ENCODE measurements at places on chromosomes 4 and X.

- DNase-seq: no peak
Measured at GRCh38 chr4:24973404-24973746, 57.4 kb downstream of the LGI2 start.

GRCh38 chrX:3788494-3789233 lies 75.2 kb upstream of the PRKX start:
- no peak for DNase-seq

GRCh38 chr4:98861100-98861884 lies 67.6 kb downstream of the EIF4E start:
- no peak for DNase-seq

DNA sequence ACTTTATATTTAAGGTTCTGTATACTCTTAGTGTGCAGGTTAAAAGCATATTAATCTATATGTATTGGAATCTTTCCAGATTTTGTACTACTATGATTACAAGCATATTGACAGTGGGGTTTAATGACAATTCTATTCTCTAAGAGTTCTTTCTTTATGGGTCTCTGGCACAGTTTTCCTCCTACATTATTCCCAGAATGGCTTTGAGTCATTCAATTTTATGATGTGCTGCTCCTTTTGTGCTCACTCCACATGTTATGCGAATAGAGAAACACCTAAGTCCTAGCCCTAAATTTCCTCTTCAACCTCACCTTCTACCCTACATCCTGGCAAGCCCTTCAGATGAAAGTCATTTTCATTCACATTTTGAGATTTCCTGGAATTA lies 209.9 kb upstream of the DIAPH2 start:
- DNase-seq: no peak

GRCh38 chr4:107876099-107876498 lies 51.4 kb downstream of the SGMS2 start:
- DNase-seq: no peak

DNA sequence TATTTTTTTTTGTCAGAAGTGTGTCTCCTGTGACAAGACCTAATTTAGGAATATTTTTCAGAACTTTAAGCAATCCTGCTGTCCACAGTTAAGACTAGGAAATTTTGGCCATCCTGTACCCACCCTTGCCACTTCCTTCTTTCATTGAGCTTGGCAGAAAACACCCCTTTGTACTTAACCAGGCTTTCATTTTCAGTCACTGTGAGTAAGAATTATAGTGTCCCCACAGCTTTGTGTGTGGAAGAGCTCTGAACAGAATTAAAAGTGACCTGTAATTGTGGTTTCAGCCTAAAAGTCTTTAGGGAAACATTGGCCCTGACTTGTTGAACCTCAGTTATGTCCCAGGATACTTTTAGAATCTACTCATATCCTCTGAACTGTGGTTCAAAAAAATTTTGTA lies 153.7 kb upstream of the BMP3 start:
- no peak for DNase-seq

DNA sequence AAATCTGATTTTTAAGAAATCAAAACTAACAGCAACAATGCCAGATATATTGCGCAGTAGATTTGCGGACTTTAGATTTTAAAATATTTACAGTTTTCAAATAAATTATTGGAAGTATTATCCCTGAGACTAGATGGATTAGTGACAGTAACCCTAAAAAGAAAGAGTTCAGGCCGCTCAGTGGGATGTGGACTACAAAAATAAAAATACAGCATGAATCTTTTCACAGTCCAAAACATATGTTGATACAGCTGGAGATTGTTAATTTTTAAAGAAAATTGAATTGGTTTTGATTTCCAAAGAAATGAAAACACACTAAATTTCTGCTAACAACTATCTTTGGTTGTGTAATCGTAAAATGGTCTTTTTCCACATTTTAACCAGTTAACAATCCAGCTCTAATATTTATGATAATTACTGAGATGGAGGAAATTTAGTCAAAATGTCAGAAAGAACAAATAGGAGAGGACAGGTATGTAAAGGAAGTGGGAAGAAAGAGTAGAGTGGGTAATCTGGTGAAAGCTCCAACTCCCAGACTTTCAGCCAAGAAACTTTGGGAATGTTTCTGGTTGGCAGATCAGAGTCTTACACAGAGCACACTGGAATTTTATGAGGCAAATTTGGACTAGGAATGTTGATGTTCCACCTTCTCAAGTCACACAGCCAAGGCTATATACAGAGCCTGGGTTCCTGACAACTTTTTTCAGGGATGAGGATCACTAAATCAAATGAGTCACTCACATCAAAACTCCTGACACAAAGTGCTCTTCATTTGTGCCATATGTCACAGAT lies 15.1 kb downstream of the C4orf36 start:
- DNase-seq: no peak

GRCh38 chr4:70008771-70009170 lies 13.0 kb downstream of the STATH start:
- DNase-seq: no peak

DNA sequence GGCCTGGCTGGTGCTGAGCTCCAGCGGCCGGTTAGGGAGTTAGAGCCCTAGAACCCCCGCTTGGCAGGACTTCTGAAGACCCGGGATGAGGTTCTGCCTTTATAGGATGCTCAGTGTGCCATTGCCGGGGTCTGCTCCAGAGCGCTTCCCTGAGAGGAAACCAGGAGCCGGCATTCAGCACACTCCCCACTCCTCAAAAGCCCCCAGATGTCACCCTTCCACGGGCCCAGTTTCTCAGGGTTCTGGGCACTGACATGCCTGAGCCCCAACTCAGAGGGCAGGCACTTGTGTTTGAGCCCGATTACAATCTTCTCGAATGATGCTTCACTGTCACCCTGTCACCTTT lies 6.5 kb downstream of the NKX3-2 start:
- no peak for DNase-seq

- no peak for DNase-seq
Measured at GRCh38 chrX:17520016-17520615, 145.1 kb downstream of the NHS start.

DNA sequence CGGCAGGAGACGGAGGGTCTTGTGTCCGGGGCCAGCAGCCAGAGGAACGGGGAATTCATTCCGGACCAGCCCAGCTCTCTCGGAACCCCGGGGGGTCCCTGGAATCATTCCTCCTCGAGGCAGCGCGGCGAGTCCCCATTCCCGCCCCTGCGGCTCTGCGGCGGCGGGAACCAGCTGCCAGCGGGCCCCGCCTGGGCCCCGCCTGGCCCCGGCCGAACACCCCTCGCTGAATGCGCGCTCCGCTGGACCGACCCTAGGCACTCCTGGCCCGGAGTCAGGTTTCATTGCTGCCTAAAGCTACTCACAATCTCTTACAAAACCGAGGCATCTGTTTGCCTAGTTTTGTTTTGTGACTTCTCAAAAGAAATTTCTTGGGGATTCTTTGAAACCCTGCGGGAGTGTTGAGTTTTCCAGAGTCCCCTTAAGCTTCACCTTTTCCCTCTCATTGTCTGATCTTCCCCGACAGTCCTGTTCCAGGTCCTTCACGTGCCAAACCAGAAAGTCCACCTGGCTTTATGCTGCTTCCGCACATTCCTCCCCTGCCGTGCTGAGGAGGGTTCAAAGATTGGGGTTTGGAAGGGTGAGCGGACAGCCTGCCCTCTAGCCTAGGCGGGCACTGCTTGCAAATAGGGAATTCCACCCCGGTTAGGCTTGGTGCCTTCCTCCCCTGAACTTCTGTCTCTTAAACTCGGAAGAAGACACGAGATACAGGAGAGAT lies 789 bp downstream of the ARHGAP10 start:
- peak; percentile 36 for DNase-seq

DNA sequence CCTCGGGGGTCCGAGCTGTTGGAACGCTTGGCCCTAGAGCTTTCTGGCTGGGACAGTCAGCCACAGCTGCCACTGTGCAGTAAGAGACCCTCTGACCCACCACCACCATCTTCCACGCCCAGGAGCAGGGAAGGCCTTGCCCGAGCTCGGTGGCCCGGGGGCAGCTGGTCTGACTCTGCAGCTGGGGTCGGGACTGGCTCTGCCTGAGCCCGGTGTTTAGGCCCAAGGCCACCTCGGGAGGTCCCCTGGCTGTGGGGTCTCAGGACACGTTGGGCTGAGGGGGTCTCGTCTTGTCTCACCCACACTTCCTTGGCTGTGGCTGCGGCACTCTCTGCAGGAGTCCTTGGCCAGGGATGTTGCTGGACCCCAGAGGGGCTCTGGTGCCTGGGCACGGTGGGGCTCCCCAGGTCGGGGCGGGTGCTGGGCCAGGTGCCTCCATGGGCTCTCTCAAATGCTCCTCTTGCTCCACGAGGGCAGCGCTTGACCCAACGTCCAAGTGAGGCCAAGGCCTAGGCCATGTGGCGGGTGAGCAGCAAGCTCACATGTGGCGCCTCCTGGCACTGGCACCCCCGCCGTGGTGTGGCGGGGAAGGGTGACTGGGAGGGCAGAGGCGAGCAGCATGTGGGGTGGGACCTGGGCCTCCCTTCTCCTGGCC lies 22.9 kb downstream of the DOK7 start:
- DNase-seq: no peak

DNA sequence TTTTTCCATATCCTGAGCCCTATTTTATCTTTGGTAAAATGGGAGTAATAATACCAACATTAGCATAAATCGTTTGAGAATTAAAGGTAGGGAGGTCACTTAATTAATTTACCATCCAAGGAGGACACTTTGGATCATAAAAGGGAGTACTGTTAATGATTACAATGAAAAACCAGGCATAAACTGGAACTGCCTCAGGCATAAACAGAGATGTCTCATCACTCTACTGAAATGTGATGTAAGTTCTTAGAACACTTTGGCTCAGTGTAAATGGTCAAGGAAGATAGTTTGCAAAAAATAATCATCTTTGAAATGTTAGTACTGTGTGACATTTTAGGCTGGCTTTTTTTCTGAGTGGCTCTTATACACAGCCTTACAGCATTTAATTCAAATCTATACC lies 268.7 kb downstream of the SLC39A8 start:
- no peak for DNase-seq

- peak; percentile 60 for DNase-seq
Measured at GRCh38 chrX:154372612-154373022, 1.8 kb downstream of the FLNA start.

DNA sequence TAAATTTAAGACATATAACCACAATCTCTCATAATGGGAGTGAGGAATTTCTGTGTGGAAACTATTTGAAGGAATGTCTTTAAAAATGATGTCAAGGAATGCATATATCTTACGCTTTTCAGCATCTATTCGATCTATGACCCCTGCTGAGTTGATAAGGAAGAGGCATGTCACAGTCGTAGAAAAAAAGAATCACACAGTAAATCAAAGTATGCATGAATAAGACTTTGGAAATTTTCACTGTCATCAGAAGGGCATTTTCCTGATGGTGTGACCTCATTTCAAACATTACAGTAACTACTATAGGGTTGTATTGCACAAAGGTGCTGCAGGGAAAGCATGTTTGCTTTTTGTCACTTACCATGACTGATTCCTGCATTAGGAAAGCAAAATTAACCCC lies 41.5 kb downstream of the REELD1 start:
- no peak for DNase-seq

- DNase-seq: no peak
Measured at GRCh38 chr4:165994701-165995100, 121.7 kb downstream of the TLL1 start.

DNA sequence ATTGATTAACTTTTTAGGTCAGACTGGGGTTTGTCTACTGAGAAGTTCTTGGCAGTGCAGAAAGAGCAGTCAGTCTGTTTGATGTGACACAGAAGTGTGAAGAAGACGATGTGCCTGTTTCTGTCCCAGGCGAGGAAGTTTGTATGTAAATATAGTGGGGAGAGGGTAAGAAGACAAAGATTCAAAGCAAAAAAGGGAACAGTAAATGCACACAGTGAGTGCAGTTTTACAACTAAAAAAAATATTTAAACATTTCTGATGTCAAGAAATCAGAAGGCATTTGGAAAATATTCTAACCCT lies 264.9 kb downstream of the RAPGEF2 start:
- no peak for DNase-seq

DNA sequence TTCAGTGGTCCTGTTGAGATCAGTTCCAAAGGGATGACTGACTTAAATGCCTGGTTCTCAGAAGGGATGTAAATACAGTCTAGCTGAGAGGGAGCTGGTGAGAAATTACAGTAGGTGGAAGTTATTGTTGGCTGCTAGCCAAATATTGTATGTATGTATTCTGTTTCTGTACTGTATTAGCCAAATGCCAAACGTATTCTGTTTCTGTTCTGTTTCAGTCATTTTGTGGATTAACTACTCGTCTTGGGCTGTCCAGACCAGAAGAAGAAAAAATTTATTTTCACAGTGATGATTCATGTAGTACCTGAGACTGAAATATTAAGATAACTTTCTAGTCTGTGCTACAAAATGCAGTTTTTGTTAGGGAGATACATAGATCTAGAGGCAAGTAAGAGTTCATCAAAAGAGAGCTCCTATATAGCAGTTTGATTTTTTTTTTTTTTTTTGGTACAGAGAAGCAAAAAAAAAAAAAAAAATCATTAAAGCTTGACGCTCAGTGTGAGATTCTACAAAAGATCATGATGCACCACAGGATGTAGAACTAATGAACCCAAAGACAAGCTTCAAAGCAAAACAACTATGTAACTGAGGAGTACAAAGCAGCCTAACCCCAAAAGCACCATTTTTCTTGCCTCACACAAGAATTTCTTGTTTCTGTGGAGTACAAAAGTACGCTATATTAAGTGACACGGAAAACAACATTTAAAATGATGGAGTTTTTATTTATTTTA lies 54.8 kb downstream of the CASP6 start:
- no peak for DNase-seq

GRCh38 chrX:137041329-137041728 lies 7.5 kb upstream of the GPR101 start:
- DNase-seq: no peak

- DNase-seq: no peak
Measured at GRCh38 chrX:134525086-134525792, 65.3 kb downstream of the HPRT1 start.

DNA sequence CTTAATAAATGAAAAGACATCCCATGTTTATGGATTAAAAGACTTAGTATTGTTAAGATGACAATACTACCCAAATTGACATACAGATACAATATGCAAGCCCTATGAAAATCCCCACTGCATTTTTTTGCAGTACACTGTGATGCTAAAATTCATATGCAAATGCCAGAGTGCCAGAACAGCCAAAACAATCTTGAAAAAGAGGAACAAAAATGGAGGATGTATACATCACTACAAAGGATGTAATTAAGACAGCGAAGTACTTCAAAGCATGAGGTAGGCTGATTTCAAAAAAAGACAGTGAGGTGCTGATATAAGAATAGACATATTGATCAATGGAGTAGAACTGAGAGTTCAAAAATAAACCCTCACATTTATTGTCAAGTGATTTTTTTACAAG lies 47.3 kb downstream of the SATL1 start:
- DNase-seq: no peak

DNA sequence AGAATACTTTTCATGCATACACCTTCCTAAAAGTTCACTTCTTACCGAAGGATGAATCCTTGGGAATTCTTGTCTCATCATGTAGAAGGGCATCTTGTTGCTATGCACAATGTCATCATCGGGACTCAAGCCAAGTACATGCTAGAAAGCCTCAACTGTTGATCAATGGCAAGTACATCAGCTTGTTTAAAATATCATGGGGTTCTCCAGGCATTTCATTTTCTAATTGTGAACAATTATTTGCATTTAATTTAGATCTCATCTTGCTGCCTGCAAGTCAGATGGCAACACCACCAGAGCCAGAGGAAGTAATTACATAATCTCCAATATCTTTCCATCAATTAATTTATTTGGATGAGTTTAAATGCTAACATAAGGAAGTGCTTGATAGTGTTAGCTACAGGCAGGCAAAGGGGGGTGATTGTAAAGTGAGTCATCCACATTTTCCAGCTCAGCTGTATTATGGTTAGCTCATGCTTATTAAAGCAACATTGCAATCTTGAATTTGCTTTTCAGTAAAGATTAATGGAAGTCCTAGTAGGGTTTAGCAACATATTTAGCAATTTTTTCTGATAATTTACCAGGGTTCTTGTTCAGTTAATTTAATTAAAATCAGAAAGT lies 356.5 kb downstream of the CBLL2 start:
- no peak for DNase-seq

Data from activated naive CD4-positive, alpha-beta T cell treated with anti-CD3 and anti-CD28 coated beads, Interleukin-2, amount 10 ng/mL, durations not matched to agents 7 days and 5 days (primary cell).